ENCODE measurements at places on chromosomes 4 and X.

DNA sequence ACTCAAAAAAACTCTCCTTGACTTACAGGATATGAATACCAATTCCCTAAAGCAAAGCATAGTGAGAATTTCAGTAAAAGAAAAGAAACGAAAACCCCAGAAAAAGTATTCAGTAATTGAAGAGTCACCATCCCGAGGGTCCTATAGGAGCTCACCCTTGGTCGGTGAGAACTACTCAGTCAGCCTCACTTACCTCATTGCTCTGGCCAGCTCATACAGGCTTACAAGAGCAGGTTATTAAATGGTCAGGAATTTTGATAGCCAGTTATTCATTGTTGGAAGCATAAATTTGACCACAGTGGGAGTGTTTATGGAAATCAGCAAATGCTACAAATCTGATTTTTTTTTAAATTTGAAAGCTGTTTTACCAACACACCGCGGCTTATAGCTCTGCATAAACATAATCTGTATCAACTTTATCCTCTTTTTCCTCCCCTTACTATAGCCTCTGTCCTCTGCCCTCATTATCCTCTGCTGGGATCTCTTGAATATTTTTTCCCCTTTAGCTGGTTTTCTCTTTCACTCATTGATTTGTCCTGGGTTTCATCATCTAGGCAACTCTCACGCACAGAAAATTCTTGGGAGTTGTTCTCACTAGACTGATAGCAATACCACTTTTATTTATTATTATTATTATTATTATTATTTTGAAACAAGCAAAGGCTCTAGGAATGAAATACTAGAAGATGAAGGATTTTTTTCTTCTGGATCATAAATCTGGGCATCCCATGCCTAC lies 11.0 kb upstream of the CXCL2 start:
- no peak for DNase-seq

GRCh38 chrX:134636851-134637250 lies 21.4 kb downstream of the PLAC1 start:
- DNase-seq = no peak

- DNase-seq = no peak
Observed at GRCh38 chr4:88623097-88623496, 30.8 kb downstream of the HERC3 start.

DNA sequence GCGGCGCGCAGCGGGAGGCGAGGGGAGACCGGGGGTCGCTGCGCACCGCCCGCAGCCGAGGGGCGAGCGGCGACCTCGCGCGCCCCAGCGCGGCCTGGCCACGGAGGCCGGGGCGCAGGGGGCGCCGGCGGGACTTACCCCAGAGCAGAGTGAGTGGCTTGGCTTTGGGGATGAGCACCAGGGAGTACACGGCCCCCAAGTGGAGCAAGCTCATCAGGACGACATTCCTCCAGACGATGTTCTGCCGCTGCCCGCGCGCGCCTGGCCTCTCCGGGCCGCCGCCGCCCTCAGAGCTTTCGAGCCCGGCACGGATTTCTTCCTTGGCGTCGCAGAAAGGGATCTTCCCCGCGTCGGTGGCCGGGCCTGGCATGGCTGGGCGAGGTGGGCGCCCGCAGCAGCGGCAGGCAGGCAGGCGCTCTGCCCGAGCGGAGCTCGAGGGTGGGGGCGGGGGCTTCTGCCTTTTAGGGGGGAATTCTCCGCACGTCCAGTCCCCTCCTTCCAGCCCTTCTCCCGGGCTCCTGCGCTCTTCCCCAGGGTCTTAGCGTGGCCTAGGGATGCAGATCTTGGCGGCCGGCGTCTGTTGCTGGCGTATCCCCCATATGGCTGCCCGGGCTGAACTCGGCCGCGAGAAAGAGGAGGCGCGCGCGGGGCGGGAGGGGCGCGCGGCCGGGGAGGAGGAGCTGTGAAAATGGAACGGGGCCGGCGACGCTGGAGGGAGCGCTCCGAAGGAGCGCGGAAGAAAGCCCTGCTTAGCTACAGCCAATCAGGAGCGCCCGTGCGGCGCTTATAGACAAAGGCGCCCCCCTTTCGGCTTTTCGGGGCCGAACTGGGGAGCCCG lies at the start of gene SCD5:
Gene SCD5, minus strand, starts transcription at position 629 of the 838 bp plus-strand sequence. Its CDS starts 259 bp downstream, at position 370.
- DNase-seq = peak; percentile 79

GRCh38 chrX:16199343-16199742 lies 32.1 kb downstream of the MAGEB17 start:
- no peak for DNase-seq

DNA sequence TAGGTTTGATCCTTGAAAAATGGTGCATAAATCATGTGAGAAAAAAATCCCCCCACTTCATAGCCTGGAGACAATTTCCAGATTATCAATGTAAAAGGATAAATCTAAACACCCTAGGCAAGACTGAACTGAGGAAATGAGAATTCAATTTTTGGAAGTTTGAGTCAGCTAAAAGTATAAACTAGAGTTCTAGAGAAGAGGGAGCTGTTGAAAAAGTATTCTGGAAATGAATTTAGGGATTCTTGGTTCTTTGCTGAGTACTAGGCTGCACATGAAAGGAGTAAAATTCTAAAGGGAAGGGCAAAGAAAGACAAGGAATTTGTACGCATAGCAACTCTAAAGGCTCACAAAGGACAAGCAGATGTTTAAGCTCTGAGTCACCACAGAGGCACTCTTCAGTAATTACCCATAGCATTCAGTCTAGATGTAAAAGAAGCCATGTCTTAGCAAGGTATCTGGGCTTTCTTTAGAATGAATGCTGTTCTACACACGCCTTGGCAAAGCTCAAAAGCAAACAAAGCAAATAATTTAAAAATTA lies 896.5 kb downstream of the PDHA2 start:
- no peak for DNase-seq

DNA sequence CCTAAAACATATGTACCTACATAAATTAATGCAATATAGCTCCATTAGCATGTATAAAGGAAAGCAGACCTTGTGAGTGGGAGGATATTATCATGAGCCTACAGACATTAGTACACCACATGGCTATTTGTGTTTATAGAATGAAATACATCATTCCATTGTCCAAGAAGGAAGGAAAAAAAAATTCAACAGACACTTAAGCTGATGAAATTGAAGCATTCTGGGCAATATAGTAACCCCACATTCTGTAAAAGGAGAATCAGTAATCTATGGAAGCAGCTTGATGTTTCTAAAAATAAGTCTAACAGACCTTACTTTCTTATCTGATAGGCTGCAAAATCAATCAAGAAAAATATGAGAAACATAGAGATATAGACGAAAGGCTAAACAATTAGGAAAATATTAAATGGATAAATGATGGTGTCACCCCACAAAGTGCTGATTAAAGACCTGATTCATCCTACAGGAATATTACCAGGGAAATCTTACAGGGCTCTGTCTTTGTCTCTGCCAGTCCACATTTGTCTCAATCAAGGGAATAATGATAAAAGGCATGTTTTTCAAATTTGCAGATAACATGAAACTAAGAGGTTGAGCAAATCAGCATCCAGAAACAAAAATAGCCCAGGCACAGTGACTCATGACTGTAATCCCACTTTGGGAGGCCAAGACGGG lies 76.8 kb downstream of the COMMD8 start:
- DNase-seq = no peak

DNA sequence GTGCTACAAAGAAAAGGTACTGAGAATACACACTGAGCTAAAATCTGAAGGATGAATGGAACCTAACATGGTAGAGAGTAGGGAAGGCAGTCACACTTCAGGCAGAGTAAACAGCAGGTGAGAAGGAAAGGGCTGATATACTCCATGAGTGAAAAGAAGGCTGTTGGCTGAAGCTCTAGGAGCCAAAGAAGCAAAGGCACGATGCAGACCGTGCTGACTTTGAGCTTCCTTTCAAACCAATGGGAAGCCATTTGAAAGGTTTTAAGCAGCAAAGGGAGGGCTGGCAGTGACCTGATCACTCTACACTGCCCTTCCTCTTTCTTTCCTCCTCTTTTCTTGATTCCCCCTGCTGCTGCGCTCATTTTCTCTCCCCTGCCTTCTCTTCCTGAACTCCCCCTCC lies 66.4 kb downstream of the TMEM154 start:
- no peak for DNase-seq

DNA sequence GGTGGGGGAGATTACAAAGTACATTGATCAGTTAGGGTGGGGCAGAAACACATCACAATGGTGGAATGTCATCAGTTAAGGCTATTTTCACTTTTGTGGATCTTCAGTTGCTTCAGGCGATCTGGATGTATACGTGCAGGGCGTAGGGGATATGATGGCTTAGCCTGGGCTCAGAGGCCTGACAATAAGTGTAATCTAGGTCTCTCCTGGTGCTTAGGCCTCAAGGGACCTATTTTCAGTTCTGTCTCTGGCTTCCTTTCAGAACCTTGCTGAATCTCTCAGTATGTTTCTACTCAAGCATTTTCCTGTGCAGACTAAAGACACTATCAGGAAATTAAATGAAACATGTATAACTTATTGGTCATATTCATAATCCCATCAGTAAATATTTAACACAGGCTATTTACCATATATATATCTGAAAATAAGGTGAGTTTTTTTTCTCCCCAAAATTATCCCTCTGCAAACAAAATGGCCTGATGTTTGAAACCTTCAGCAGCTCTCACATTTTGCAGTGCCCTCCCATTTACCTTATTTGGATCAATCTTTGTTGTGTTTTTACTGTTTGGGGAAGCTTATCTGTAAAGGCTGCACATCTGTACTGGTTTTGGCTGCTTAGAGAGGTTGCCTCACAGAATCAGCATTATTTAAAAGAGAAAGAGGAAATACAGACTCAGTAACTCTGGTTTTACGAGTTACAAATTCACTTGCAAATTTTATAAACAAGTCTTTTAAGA lies 2.3 kb upstream of the ZCCHC4 start:
- no peak for DNase-seq

GRCh38 chr4:183107891-183108459 lies 8.9 kb downstream of the WWC2 start:
- DNase-seq = no peak

DNA sequence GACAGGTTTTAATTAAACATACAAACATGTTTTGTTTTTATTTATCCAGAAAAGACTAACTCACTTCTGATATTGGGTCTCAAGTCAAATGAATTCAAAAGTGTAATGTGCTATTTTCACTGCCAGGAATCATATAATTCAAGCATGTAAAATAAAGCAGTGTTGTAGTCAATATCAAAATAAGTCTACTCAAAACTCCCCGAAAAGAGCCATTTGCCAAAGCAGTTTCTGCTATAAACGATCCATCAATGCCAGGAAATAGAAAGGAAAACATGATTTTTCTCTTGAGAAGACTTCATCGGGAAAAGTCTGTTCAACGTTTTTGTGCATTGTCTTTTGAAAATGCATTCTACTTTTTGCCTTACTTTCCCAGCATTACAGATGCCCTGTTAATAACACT lies 633.3 kb downstream of the FAT4 start:
- no peak for DNase-seq

DNA sequence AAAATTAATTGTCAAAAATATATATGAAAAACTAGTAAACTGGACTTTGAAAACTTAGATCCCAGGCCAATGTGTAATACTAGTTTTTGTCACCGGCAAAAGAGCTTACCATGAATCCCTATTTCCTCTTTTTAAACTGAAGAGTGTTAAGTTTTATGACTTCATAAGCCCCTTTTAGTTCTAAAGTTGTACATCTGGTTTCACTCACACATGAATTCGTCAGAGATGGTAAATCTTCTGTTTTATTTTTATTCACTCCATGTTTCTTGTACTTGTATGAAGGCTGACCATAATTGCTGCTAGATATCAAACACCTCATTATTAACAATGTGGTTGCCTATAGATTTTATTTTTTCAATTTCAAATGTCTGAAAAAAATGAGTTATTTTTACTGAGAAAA lies 827.9 kb downstream of the PCDH7 start:
- DNase-seq = no peak

DNA sequence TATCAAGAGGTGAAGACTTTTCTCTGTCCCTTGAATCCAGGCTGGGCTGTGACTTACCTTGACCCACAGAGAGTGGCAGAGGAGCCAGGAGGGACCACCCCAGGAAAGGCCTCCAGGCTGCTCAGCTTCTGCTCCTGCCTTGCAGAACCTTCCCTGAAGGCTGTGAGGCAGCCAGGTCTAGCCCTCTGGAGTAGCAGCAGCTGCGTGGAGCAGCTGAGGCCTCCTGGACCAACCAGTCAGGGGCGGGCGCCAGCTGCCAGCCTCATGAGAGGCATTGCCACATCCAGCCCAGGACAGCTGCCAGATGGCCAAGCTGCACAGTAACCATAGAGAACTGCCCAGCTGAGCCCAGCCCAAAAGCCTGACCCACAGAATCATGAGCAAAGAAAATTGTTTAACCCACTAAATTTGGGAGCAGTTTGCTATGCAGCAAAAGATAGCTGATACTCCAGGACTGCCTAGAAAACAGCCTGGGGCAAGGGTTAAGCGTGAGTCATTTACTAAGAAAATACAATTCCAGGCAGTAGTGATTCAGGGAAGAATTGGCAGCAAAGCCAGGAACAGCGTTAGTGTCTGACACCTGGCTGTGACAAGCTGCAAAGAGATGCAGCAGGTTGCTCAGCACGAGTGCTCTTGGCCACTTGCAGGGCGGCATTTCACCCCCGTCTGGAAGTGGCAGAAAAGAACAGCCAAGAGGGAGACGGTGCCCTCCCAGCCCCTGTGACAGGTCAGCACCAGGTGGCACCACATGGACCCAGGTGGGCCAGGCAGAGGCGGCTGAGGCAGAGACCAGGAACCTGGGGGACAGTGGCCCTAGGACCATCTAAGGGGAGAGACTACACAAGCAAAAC lies 14.7 kb upstream of the PDE6B start:
- no peak for DNase-seq

DNA sequence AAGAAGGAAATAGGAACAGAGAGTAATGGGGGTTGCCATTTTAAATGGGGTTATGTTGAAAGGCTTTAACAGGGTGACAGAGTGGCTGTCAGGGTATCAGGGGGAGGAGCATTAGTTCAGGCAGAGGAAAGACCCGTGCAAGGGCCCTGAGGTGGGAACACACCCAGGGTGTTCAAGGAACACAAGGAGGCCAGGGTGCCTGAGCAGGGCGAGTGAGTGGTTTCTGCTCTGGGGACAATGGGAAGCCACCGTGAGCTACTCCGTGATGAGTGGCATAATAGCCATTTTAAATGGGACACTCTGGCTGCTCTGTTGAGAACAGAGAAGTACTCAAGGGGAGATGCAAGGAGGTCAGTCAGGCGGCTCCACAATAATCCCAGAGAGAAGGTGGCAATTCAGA lies 4.5 kb downstream of the EVC2 start:
- no peak for DNase-seq

DNA sequence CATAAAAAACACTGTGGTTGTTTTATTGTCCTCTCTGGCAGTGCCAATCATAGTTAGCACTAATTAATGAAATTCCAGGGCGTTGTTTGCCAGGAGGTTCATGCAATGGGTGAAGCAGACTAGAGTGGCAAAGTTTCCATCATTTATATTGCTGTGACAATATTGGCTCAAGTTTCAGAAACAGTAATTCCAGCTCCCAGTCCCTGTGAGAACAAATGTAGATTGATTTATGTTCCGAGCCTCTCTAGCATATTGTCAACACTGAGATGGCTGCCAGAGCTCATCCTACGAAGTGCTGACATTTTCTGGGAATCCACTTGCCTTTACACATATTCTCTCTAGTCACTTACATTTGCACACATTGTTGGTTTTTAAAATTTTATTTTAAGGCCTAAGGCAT lies 440.0 kb upstream of the IGFBP7 start:
- DNase-seq = no peak

GRCh38 chr4:4641661-4642495 lies 100.0 kb upstream of the STX18 start:
- no peak for DNase-seq

GRCh38 chr4:38696697-38697096 lies 32.7 kb downstream of the KLF3 start:
- no peak for DNase-seq

Measured in CD4-positive, alpha-beta T cell treated with Interleukin-12 subunit alpha and Interleukin-12 subunit beta, for 1 hour (primary cell).